Activated CD4-positive, alpha-beta T cell treated with anti-CD3 and anti-CD28 coated beads, Interleukin-2, amount 50 U/mL, for 48 hours (primary cell): ENCODE measurements at places on chromosomes 4 and X.
A peak's percentile ranks its signal among the peaks of the same experiment; 100 is the strongest.

GRCh38 chrX:132041015-132041414 lies 17.9 kb downstream of the STK26 start:
- DNase-seq: no peak

- DNase-seq: no peak
Observed at GRCh38 chr4:170087163-170087700, 2.5 kb downstream of the AADAT start.

DNA sequence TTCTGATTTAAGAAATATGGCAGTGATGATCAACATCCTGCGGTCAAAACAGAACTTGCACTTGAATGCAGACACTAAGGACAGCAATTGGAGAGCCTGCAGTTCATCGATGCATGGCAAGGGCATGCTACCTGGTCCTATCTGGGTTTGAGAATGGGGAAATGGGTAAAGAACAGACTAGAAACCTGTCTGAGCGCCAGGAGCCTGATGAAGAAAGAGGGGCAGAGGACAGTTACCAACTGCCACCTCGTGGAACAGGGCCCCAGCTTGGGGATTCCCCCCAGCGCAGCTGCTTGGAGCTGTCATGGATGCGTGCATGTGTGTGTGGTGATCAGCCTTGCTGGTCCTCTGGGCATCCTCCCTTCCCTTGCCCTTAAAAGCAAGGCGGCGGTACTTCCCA lies 30.2 kb upstream of the NKRF start:
- no peak for DNase-seq

- DNase-seq: peak; percentile 62
Observed at GRCh38 chr4:38856524-38857337, at the start of gene TLR6. Gene TLR6 (minus strand): TSS chr4:38856817. CDS start chr4:38829473, 27,344 bp downstream.

GRCh38 chr4:38867478-38868058 lies at the start of gene FAM114A1:
Gene FAM114A1 (plus strand): TSS chr4:38867806. CDS start chr4:38878079, 10,273 bp downstream.
- peak; percentile 45 for DNase-seq

DNA sequence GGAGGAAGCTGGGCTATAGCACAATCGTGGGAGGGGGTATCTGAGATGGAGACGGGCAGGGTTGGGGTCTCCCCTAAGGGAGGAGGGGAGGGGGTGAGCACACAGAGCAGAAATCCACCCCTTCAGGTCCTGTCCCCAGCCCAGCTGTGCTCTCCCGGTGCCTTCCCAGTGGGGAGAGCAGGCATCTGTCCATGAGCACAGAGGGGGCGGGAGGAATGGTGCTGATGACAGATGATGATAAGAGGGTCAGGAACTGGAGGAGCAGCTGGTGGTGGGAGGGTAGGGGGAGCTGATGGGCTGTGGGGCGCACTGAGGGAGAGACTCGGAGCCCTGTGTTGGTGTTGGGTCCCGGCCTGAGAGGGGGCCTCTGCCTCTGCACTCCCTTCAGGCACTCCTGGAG lies 8.6 kb downstream of the ATP2B3 start:
- no peak for DNase-seq

DNA sequence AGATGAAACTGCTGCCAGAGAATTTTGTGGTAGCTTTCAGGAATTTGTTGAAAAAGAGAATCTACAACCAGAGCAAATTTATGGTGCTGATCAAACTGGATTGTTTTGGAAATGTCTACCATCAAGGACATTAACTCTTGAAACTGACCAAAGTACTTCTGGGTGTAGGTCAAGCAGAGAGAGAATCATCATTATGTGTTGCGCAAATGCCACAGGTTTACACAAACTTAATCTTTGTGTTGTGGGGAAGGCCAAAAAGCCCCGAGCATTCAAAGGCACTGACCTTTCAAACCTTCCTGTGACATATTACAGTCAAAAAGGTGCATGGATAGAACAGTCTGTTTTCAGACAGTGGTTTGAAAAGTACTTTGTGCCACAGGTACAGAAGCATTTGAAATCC lies 2.1 kb downstream of the TIGD2 start:
- no peak for DNase-seq

DNA sequence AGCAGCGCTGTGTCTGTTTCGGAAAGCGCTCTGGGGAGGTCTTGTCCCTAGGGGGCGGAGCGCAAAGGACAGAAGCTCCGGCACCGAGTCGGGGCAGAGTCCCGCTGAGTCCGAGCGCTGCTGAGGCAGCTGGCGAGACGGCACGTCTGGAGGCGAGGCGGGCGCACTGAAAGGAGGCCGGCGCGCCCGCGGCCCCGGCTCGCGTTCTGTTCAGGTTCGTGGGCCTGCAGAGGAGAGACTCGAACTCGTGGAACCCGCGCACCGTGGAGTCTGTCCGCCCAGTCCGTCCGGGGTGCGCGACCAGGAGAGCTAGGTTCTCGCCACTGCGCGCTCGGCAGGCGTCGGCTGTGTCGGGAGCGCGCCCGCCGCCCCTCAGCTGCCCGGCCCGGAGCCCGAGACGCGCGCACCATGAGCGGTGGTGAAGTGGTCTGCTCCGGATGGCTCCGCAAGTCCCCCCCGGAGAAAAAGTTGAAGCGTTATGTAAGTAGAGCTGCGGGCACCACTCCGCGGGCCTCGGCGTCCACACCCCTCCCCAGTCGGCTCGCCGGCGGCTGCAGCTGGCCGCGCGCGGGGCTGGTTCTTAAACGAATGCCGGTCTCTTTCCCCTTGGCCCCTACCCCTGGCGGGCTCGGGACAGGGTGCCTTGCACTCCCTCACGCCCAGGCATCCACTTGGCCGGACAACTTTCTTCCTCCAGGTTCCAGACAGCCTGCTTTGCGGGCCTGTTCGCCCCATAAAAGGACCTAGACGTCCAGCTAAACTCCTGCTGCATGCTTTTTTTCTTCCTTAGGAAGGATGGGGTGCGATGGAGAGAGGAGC lies at the start of gene GAB1:
TSS of gene GAB1 (plus strand) at position 96 of the 819 bp plus-strand sequence. CDS start at position 409, 313 bp downstream.
- DNase-seq: peak; percentile 41

- DNase-seq: no peak
Observed at GRCh38 chr4:67593741-67594175, 35.2 kb downstream of the STAP1 start.

DNA sequence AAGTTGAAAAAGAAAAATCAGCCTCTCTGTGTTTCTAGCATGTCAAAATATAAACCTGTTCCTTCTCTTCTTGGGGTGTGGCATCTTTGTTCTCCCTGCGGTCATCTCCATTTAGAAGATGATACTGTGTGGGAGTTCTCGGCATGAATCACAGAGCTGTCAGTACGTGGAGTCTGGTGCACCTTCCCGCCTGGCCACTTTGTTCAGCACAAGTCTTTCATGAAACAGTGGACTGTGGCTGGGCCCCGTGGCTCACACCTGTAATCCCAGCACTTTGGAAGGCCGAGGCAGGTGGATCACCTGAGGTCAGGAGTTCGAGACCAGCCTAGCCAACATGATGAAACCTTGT lies 166.5 kb downstream of the MAML3 start:
- no peak for DNase-seq

DNA sequence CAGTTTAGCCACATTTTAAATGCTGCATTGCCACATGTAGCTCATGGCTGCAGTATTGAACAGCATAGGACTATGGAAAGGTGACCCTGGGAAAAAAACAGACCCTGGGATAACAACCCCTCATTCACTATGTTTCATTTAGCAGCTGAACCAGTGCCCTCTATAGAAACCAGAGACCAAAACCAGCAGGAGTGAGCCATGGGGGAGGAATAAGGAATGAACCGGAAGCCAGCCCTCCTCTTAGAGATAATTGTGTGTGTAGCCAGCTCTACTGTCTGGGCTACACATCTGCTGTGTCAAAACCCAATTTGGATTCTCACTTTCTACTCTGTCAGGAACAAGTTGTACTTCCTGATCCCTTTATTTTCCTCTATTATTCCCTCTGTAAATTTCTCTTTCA lies 158.5 kb upstream of the S100G start:
- no peak for DNase-seq

DNA sequence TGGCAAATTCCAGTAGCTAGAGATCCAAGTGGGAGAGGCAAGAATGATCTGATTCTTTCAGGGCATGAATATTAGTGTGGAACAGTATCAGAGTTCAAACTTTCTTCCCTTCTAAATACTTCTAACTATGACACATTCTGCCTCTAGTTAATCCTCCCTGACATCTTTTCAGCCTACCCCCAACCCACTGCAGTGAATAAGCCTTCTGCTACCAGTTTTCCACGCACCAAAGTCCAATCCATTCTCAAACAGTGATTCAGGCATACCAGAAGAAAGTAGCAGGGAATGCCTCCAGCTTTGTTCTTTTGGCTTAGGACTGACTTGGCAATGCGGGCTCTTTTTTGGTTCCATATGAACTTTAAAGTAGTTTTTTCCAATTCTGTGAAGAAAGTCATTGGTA lies 155.4 kb upstream of the FTHL17 start:
- DNase-seq: no peak

GRCh38 chr4:163568843-163569242 lies 74.4 kb downstream of the TMA16 start:
- DNase-seq: no peak

GRCh38 chrX:131704136-131704695 lies 160.3 kb downstream of the OR13H1 start:
- no peak for DNase-seq

GRCh38 chrX:125395626-125396025 lies 76.0 kb downstream of the TEX13C start:
- DNase-seq: no peak

DNA sequence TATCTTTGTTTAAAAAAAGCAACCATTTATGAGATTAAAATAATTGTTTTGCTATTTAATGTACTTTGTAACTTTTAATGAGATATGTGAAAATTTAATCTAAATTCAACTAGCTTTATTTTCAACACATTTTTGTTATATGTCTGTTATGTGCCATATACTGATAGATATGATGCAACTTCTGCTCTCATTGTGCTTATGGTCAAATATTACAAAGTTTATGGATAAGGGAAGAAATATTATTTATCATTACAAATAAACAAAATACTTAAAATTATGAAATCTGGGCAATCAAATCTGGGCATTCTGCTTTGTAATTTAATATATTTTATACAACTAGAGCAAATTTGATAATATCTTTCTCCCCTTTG lies 40.0 kb downstream of the PCDH10 start:
- no peak for DNase-seq
